Urinary bladder (tissue), 4 donors: ENCODE measurements at places on chromosomes 2 and 18. TPM values are rescaled to one million over a fixed set of nuclear protein-coding genes. Genes with fewer than 3 reads are reported as not detected.

Gene LCLAT1
- total RNA-seq = 22.8 TPM

Gene RAB11FIP5
- 13.4 TPM for total RNA-seq

Gene WNT10A
- total RNA-seq = 1.9 TPM

Gene CPO
- 0.53 TPM for total RNA-seq

Gene UGT1A5
- total RNA-seq = 0.79 TPM

Gene CXCR4
- total RNA-seq = 20.8 TPM

DNA sequence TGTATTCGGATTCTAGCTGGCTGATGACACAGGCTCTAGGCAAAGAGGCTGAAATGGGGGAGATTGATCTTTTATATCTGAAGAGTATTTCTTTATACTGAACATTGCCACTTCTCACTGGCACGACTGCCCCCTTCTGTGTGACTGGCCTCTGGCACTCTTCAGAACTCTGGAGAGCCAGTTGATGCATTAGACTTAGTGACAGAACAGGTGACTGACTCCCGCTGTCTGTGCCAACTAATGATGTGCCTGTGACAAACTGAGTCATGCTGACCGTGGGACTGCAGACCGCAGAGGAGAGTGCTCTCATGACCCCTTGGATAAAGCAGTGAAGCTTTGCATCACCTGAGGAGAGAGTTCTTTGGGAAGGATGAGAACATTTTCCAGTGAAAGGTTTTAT, 14.4 kb downstream of the MGAT5 start:
- no peak for DNase-seq

DNA sequence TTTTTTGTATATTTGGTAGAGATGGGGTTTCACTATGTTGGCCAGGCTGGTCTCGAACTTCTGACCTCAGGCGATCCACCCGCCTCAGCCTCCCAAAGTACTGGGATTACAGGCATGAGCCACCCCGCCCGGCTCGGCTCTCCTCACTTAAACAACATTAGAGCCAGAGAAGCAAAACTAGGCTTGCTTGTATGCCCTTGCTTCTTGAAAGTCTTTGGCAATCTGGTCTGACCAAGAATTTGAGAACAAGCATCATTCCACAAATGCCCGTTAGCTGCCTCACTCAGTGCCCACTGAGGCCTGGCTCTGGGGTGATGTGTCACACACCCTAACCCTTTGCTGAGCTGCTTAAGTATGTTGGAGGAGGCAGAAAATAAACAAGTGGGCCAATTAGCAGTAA, 33.5 kb downstream of the SOWAHC start:
- DNase-seq = no peak

DNA sequence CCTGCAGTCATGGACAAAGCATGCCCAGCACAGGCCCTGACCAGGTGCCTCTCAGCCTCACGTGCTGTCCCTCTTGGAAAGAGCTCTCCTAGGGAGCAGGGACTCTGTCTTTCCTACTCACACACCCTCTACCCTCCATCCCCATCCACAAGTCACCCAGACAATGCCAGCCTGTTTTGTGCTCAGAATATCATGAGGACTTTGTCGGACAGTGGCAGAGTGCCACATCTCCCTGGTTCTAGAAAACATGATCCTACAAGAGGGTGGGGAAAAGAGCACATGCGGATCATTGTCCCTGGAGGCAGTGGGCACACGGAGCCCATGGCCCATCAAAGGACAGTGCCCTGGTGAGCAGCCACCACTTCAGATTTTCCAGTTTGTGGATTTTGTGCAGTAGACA, 3.7 kb upstream of the MAL start:
- DNase-seq = no peak

DNA sequence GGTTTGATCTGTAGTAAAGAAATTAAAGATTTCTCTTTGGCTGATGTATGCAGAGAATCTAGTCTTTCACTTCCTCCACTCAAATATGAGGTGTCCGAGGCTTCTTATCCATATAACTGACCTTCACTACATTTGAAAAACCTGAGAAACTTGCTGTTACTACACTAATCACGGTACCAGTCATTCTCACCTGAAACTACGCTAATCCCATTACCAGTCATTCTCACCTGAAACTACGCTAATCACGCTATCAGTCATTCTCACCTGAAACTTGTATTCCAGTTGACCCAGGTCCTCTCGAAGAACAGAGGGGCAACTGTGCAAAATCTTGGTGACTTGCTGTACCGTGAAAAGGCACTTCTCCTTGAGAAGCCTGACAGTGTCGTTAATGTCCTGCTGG, 5.1 kb downstream of the MTERF4 start:
- no peak for DNase-seq

GRCh38 chr2:143674051-143674450, 544.8 kb downstream of the ARHGAP15 start:
- DNase-seq = no peak

- no peak for DNase-seq
Measured at GRCh38 chr2:195117011-195117410, 540.0 kb upstream of the SLC39A10 start.

GRCh38 chr18:58513615-58514335, 115.1 kb downstream of the ALPK2 start:
- DNase-seq = no peak

GRCh38 chr2:45134726-45135125, 125.5 kb upstream of the SIX2 start:
- DNase-seq = no peak

GRCh38 chr2:172425336-172425735, 2.0 kb upstream of the ITGA6 start:
- no peak for DNase-seq

GRCh38 chr2:221310730-221311129, 261.4 kb downstream of the EPHA4 start:
- no peak for DNase-seq

DNA sequence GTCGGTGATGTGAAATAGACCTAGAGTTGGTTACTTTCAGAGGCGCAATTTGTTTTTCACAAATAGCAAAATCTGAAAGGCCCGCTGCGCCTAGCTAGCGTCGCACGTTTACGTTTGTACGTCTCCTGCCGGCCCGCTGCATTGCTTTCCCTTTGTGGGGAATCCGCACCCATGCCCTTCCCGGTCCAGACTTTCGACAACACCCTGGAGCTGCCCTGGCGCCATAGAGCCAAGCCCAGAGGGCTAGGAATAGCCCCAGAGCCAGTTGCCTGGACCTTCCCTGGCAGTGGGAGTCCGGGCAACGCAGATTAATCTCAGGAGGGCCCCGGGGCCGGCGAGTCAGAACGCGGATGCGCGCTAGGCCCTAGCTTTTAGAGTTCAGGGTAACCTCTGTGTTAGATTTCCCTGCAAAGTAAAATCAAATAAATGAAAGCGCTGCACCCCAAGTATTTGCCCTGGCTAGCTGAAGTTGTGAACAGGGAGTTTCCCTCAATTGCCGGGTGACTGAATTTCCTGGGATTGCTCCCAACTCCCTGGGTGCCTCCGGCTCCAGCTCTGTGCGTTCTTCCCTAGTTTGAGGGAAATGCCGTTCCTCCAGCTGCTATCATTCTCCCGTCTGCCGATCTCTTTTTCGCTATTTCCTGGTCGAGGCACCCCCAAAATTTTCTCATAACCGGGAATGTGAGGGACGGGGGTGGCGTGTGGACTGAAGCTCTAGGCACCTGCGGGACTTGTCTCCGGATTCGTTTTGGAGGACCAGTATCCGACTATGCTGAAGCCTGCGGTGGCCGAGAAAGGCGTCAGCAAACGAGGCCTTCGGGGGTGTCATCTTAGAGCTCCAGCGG, 1.2 kb upstream of the EN1 start:
- no peak for DNase-seq

GRCh38 chr2:85130407-85130806, 2.8 kb upstream of the TCF7L1 start:
- DNase-seq = no peak
